ENCODE measurements at places on chromosomes 2 and 18. TPM values are rescaled to one million over a fixed set of nuclear protein-coding genes. Genes with fewer than 3 reads are reported as not detected.
A peak's percentile ranks its signal among the peaks of the same experiment; 100 is the strongest.

GRCh38 chr2:119679526-119679837 lies 481 bp downstream of the TMEM177 start:
- no peak for DNase-seq

GRCh38 chr2:61978522-61978921 lies 73.0 kb downstream of the COMMD1 start:
- peak; percentile 5 for DNase-seq

GRCh38 chr18:48803951-48804855 lies 146.6 kb downstream of the SMAD7 start:
- no peak for DNase-seq

- DNase-seq: no peak
Measured at GRCh38 chr2:61196671-61197070, 34.7 kb downstream of the C2orf74 start.

DNA sequence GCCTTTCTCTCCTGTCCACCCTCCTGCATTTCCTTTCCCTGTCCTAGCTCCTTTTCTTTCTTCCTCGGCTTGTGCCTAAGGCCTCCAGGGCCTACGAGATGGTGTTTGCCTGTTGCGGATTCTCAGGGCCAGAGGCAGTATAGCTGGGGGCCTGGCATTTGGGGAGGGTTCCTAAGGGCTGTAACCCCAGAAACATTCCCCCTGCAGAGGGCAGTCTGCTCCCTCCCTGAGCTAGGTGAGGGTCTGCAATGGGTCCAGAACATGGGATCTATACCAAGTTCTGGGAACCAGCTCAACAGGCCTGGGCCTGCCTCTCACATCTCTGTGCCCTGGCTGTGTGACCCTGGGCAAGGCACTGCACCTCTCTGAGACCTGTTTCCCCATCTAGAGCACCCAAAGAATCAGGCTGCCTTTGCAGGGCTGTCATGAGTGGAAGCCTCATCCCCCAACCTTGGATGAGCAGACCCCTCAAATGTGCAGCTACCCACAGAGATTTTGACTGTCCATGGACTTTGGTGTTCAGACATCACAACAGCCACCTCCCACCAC lies 97.5 kb downstream of the GLI2 start:
- DNase-seq: no peak

DNA sequence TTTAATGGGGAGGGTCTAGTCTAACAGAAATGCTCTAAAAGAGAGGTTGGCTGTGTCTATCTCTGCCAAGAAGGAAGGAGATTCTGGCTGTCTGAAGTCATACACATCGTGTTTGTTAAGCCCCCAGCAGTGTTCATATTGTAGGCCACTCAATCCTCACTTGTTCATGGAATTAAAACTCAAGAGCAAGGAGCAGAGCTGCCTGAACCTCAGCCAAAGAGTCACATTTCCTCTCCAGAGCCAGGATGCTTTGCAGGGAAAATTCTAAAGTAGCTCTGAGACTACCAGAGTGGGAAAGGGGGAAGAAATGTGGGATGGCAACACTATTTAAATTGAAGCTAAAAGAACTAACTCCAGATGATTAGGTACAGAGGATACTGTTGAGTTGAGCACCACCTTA lies 190.7 kb upstream of the CXCR4 start:
- no peak for DNase-seq

DNA sequence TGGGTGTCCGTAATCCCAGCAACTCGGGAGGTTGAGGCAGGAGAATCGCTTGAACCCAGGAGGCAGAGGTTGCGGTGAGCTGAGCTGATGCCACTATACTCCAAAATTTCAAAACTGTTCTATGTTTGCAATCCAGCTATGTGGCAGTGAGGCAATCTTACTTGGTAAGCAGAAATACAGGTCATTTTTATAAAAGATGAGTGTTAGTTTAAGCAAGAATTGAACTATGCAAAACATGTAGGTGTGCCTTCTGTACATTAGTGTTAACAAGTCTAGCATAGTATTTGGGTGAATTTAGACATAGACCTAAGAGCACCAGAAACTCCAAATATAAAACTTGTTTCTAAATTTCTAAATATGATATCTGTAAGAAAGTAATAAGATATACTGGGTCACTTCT lies 7.2 kb downstream of the DSC1 start:
- no peak for DNase-seq

DNA sequence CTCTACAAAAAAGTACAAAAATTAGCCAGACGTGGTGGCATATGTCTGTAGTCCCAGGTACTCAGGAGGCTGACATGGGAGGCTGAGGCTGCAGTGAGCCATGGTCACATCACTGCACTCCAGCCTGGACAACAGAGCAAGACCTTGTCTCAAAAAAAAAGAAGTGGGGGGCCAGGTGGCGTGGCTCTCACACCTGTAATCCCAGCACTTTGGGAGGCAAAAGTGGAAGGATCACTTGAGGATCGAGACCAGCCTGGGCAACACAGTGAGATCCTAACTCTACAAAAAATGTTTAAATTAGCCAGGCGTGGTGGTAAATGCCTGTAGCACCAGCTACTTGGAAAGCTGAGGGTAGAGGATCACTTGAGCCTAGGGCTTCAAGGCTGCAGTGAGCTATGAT lies 23.1 kb downstream of the KCNG3 start:
- no peak for DNase-seq

DNA sequence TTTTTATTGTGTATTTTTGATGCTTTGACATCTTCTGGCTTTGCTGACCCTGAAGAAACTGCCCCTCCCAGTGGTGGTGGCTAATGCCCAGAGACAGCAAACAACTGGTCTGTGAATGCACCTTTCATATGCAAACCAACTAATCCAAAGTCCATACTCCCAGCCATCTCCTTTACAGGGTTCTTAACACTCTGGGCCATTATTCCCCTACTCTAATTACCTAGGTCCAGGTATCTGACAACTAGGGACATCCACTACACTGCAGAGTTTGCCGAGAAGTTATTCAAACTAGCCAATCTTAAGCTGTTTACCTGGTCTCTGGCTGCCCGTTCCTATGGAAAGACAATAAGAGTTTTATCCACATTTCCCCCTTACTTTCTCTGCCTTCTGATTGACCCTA lies 73.6 kb downstream of the FSHR start:
- DNase-seq: no peak

DNA sequence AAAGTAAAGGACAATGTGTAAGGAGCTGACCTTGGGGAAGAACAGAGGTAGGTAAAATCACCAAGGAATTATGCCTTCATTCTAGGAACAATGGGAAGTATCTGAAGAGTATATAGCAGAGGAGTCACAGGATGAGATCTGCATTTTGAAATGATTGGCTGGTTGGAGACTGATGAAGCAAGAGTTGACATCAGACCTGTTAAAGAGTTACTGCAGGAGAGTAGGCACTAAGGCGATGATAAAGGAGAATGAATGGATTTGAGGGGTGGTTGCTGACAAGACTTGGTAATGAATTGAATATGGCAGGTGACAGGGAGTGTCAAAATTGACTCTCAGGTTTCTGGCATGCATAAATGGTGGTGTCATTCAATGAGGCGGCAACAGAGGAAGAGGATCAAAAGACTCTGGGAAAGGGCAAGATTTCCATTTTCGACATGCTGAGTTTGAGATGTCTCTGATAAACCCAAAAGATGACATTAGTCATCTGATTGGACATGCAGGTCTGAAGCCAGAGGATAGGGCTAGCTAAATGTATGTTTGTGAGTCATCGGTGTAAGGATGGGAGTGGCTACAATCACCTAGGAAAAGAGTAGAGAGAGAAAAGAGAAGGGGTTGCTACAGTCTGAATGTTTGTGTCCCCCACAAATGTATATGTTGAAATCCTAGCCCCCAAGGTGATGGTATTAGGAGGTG lies 236.5 kb downstream of the DYM start:
- no peak for DNase-seq

DNA sequence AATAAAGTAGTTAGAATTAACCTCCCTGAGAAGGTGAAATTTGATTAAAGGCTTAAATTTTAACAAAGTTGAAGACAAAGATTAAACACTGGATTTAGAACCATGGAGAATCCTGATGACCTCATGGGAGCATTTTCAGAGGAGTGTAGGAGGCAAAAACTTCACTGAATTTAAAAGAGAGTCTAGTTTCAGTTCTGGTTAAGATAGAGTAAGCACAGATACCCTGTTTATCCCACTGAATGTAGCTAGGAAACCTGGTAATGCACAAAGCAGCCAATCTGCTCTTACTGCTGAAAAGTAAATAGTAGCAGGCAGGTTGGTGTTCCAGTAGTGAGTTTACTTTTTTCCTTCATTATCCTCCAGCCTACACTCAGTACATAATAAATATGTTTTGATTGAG lies 654.9 kb upstream of the SYT4 start:
- no peak for DNase-seq

GRCh38 chr18:24656551-24657443 lies 196.4 kb downstream of the HRH4 start:
- no peak for DNase-seq

GRCh38 chr2:16674154-16674553 lies 8.5 kb upstream of the CYRIA start:
- DNase-seq: no peak

DNA sequence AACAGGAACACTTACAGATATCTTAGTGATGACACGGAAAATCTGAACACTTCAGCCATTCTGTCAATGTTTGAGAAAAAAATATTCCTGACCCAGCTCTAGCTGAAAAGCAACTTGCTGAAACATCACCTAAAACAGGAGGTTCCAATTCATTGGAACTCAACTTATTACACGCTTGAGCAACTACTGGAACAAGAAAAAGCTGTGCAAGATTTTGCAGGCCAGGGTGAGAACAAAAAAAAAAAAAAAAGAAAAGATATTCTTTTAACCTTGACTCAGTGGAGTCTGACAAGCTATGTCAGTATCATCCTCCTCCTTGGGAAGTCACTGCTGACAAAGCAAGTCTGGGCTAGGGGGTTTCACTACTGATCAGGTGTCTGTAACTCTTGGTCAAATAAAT lies 351.0 kb downstream of the SS18 start:
- DNase-seq: no peak

DNA sequence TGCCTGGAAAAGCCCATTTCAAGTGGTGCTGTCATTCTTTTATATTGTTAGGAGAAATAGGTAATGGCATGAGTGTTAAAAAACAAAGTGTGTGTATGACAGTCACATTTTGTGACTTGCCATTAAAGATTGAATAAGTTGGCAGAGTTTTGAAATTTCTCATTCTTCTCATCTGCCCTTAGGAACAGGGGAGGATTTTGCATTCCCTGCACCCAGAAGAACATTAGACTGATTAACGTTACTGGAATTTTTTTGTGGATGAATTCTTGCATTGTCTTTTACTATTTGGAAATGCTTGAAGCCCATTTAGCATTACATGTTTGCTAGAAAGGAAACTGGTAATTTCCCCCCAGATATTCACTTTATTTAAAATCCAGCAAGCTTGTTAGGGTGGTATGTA lies 162.2 kb downstream of the BABAM2 start:
- DNase-seq: no peak

- DNase-seq: no peak
Measured at GRCh38 chr2:233129351-233129978, 69.3 kb downstream of the INPP5D start.

DNA sequence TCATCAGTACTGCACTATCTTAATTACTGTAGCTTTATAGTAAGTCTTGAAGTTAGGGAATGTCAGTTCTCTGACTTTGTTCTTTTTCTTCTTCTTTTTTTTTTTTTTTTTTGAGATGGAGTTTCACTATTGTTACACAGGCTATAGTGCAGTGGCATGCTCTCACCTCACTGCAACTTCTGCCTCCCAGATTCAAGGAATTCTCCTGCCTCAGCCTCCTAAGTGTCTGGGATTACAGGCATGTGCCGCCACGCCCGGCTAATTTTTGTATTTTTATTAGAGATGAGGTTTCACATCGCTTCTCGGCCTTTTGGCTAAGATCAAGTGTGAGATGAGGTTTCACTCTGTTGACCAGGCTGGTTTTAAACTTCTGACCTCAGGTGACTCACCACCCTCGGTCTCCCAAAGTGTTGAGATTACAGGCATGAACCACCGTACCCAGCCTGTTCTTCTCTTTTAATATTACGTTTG lies 41.9 kb upstream of the TANC1 start:
- no peak for DNase-seq

The MRPL30 gene
- total RNA-seq: 90.9 TPM

The ARID5A gene
- total RNA-seq: 1.6 TPM

The IGFBP5 gene
- 26.1 TPM for total RNA-seq

The SCN9A gene
- 68.5 TPM for total RNA-seq

The IGFBP2 gene
- total RNA-seq: 253 TPM

The ABCG5 gene
- not detected for total RNA-seq
